Cerebellar nuclear complex (tissue), 1 donor: ENCODE measurements at places on chromosomes 4 and X.

DNA sequence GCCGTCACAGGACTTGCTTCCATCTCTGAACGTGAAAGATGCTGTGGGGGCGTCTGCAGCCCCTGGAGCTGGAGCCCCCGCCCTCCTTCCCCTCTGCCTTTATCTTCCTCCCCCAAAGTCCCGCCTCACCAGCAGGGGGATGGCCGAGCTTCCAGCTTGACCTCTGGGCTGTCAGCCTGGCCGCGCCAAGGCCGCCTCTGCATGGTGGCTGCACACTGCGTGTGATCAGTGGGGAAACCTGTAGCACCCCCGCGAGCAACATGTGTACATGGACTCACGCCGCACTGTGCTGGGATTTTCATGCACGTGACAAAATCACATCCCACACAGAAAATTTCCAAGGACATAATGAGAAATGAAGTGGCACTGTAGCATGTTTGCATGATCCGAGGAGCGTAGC lies 26.5 kb upstream of the PSAPL1 start:
- DNase-seq: no peak

GRCh38 chrX:46381630-46382029 lies 163.6 kb downstream of the ZNF674 start:
- no peak for DNase-seq

GRCh38 chr4:54384563-54384962 lies 155.5 kb downstream of the PDGFRA start:
- no peak for DNase-seq

GRCh38 chrX:1248331-1249061 lies 20.1 kb upstream of the CSF2RA start:
- no peak for DNase-seq

GRCh38 chrX:9997041-9997440 lies 29.9 kb downstream of the CLDN34 start:
- no peak for DNase-seq

GRCh38 chr4:102037566-102037965 lies 247.0 kb downstream of the BANK1 start:
- no peak for DNase-seq

- no peak for DNase-seq
Measured at GRCh38 chr4:98377559-98377958, 116.4 kb downstream of the RAP1GDS1 start.

GRCh38 chr4:20857081-20857480 lies 156.8 kb downstream of the PACRGL start:
- no peak for DNase-seq

DNA sequence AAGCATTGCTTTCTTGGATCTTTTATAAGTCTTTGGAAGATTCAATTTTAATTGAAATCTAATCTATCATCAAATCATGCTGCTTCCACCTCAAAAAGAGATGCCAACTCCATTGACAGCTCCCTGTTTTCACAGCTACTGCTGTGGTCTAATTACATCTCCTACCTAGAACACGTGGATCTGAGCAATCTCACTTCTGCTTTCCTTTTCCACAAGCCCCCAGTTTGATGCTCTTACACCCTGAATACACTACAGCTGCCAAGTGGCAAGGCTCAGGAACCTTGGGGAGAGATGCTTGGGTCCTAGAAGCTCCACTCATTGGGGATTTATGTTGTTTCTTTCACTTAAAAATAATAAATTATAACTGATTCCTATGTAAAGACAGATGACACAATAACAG lies 172.0 kb downstream of the CFAP299 start:
- DNase-seq: no peak

GRCh38 chr4:66777097-66777496 lies 768.2 kb downstream of the CENPC start:
- DNase-seq: no peak
